Omental fat pad (tissue), 4 donors: ENCODE measurements at places on chromosomes 6 and 20. TPM values are rescaled to one million over a fixed set of nuclear protein-coding genes. Genes with fewer than 3 reads are reported as not detected.

DNA sequence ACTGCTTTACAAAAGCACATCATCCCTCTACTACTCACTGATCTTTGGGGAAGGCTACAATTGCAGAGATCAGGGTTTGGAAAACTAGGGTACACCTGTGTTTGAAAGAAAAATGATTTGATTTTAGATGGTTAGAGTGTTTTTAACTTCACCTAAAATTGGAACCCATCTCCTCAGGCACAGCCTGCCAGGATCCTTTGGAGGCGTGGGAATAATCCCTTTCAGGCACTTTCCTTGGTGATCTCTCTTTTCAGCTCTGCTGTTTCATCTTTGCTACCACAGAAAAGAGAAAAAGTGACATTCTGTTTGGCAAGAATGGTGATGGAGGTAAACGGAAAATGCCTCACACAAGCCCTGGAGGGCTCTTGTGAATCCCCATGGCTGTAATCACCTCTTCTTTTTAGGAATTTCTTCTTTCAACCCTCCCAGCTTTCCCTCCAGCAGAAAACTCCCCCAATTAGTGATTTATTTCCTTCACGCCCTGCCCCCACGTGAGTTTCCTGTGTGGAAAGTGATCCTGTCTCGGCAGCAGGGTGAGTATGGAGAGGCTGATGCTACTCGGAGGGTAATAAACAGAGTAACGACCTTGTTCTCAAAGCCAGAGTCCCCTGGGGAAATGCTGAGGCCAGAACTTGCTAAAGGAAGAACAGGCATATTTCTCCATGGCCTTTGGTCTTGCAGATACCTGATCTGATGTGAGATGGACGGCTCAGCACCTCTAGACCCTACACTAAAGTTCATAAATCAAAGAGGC lies 9.2 kb downstream of the KCNG1 start:
- DNase-seq: no peak

DNA sequence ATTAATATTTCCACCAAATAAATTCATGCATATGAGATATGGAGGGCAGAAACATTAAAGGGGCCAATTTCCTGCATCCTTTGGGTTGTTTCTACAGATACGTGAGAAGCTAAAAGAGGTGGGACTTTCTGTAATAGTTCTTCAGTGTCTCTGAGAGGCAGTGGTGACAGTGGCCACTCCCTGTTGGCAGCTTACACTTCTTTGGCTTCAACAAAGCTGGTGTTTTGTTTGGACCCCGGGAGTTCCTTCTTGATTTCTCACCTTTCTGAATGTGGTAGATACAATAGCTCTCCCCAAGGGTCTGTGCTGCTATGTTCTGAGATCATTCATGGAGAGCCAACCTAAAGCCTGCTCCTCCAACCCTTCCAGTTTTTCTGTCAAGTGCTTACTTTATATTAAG lies 7.8 kb downstream of the PLCB1 start:
- DNase-seq: no peak

DNA sequence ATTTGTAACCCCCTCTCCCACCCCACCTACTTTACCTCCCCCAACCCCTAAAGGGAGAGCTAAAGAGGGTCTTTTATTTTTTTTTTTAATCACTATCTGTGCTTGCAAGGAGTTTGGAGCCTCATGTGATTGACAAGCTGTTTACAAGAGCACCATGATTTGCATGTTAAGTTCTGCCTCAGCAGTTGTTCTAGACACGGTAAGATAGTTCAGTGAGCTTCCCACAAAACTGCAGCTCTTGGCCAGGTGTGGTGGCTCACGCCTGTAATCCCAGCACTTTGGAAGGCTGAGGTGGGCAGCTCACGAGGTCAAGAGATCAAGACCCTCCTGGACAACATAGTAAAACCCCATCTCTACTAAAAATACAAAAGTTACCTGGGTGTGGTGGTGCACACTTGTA lies 5.0 kb upstream of the PXDC1 start:
- DNase-seq: no peak

DNA sequence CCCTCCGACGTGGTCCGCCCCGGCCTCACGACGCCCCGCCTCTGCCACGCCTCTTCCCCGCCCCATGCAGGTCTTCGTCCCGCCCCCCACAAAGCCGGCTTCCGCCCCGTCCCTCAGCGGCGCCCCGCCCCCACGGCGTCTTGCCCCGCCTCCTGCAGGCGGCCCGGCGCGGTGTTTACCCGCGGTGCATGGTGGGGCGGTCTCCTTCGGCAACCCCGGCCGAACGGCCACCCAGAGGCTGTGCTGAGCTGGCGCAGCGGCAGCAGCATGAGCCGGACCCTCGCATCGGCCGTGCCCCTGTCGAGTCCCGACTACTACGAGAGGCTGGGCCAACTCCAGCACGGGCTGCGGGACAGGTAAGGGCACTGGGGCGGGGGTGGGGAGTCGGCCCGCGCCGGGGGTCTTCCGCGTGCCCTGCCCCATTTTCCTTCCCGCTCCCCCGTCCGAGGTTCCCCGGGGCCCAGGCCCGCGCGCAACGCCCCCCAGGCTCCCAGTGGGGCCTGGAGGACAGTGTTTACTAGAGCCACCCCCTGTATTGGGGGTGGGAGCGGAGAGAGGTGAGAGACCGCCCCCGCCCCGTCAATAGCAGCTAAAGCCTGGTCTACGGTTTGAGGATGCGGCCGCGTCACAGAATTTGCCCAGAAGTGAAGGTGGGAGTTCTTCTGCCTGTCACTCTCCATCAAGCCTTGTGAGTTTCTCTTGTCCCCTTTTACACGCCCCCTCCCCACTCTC lies at the start of gene KIZ:
Gene KIZ (plus strand): TSS at position 234 of the 732 bp plus-strand sequence. CDS start 34 bp downstream, at position 268.
- DNase-seq: peak; percentile 92

DNA sequence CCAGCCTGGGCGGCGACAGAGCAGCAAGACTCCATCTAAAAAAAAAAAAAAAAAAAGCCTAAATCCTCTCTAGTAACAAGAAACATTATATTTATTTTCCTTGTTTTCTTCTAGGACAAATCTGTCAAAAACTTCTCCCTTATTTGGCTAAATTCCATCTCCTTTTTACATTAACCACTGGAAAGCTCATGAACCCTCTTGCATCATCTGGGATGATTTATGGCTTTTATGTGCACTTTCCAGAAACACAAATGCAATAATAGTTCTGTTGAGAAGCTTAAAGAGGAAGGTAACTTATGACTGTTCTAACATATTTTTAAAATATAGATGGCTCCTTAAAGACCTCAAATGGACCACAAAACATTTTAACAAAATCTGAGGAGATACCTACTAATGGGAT lies 526.1 kb upstream of the SPTLC3 start:
- DNase-seq: no peak

DNA sequence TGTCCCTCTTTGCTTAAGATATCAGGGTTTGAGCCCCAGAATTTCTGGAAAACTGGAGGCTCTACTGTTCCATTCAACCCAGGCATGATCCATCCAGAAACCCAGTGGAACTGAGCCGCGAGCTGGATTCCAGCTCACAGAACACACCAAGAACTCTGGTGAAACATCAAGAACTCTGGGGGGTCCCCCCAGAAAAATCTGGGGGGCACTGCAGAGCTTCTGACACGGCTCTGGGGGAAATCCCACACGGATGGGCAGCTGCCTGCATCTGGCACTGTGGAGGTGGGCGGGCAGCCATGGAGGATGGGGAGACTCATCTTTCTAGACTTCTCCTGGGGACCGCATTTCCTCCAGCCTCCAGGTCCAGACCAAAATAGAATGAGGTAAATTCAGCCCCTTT lies 51.0 kb downstream of the BMP7 start:
- no peak for DNase-seq

- DNase-seq: no peak
Observed at GRCh38 chr6:89944826-89945407, 50.6 kb downstream of the GJA10 start.

GRCh38 chr6:85672623-85673022 lies 29.9 kb upstream of the SYNCRIP start:
- no peak for DNase-seq

GRCh38 chr6:96391776-96392360 lies 129.7 kb upstream of the UFL1 start:
- no peak for DNase-seq

- no peak for DNase-seq
Observed at GRCh38 chr6:162443101-162443500, 284.5 kb downstream of the PRKN start.

GRCh38 chr6:125489579-125490285 lies 188.0 kb upstream of the HDDC2 start:
- DNase-seq: no peak

- no peak for DNase-seq
Observed at GRCh38 chr20:378961-379336, 1.6 kb upstream of the TRIB3 start.

DNA sequence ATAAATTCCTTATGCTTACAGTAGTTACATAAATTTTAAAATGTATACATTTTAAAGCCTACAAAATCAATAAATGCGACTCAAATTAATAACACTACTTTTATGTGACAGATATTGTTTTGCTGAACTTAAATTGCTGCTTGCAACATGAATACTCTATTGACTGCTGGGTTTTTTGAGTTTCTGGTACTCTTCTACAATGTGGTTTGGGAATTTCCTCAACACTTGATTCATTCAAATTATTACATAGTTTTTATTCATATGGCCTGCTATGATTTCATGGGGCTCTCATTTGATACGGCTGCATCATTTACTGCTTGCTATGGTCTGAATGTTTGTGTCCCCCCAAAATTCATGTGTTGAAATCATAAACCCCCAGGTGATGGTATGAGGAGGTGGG lies 2.3 kb upstream of the TXLNB start:
- no peak for DNase-seq

GRCh38 chr20:51910321-51911050 lies 108.2 kb upstream of the SALL4 start:
- no peak for DNase-seq

DNA sequence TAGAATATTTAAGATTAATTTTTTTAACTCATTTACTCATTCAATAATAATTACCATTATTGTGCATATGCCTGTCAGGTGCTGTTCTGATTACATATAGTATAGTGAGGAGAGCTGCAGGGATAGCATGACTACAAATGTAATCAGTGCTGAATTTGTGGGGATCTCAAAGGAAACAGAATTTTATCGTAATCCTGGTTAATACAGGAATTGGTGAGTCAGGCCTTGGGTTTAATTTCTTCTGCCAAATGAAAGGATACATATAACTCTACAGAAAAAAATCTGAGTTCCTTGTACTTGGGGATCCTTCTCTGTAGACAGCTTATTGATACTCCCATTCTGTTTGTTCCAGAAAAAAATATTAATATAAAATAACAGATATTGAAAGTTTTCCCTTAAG lies 297.2 kb downstream of the GJA1 start:
- DNase-seq: no peak

GRCh38 chr20:59785669-59785959 lies 147.8 kb downstream of the SYCP2 start:
- no peak for DNase-seq

DNA sequence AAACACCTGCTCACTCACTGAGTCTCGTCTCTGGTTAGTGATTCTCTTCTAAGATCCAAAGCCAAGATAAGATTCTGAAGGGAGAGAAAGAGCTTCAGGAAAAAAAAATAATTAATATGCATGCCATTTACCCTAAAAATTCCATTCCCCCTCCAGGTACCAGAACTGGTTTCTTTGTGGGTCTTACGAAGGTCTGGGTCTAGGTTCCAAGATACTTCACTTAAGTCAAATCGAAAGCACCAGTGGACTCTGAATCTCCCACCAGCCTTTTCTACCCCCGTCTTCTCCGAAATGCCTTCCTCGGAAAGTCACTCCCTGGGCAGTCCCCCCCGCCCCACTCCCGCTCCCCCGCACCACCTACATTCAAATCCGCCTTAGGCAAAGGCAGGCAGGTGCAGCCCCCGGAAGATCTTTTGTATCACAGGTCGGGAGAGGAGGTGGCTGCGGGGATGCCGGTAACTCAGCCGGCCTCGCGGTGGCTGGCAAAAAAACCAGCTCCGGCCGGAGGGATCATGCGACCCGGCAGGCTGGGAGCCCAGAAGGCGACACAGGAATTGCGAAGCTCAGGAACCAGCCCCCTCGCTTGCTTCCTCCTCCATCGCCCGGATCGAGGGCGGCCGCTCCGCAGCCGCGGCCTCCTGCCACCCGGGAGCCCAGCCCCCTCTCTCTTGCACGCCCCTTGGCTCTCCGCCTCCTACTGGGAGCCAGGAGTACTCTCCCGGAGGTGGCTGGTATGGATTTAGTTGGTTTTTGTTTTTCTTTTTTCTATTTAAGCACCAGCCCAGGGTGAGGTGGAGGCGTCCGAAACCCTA lies at the start of gene BCL2L1:
Gene BCL2L1 (minus strand): TSS at position 612 of the 812 bp plus-strand sequence. CDS start 650 bp downstream, outside the sequence.
- DNase-seq: no peak

DNA sequence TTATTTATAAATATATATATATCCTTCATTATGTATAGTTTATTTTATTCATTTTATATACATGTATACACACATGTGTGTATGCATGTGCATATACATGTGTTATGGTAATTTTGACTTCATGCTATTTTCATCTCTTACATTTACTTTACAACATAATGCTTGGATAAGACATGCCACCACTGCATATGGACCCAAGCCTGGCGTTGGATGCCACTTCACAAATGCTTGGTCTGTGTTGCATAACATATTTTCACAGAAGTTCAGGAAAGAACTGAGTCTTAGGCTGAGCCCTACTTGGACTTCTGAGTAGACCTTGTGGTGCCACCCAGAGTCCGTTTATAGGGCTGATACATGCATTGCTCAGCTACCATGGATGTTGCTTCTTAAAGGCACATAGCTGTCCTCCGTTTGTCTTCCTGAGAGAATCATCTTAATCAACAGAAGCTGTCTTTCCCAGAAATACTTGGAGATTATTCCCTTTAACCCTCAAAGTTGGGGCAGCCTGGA lies 337.8 kb downstream of the BTBD3 start:
- no peak for DNase-seq

DNA sequence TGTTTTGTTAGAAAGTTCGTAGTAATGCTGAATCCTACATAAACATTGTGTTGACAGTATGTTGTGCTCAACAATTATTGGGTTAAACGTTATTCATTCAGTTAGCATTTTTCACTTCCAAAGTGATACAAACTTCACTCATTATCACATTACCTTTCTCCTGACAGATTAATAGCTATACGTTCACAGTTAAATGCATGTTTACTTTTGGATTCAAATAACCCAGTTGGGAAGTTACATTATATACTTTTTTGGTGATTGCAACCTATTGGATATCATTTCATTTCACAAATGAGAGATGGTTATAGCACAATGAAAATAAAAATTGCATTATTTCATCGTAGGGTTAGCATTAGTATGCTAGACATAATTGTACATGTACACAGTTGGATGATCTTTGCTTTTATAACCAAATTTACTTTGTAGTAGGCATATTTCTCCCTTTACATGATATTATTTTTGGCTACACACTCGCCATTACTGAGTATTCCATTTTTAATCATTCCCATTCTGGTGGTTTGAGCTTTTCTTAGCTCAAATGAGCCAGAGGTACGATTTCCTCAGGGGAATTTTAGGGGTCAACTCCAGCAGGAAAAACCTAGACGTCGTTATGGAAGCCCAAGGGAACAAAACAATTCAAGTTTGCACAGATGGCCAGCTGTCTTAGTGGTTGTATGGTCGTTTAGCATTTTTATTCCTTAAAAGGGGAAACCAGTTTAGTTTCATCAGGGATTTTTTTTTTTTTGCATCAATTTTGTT lies 2.1 kb upstream of the HIVEP1 start:
- no peak for DNase-seq

The EPB41L1 gene
- 55.5 TPM for total RNA-seq

The PKIB gene
- total RNA-seq: 1.3 TPM

The OPRM1 gene
- total RNA-seq: not detected

The L3MBTL1 gene
- total RNA-seq: 9.8 TPM

The C6orf163 gene
- 7.4 TPM for total RNA-seq

The KPNA5 gene
- 5.8 TPM for total RNA-seq

The HEY2 gene
- total RNA-seq: 1.5 TPM

The CRISP2 gene
- total RNA-seq: not detected

The VARS1 gene
- 31.6 TPM for total RNA-seq

The GINM1 gene
- 60.6 TPM for total RNA-seq

The FAXC gene
- total RNA-seq: 1.7 TPM

The EPHA7 gene
- not detected for total RNA-seq

The ENPP4 gene
- 27.3 TPM for total RNA-seq

The COL11A2 gene
- 1.3 TPM for total RNA-seq

The BLCAP gene
- 197 TPM for total RNA-seq
